ENCODE measurements at places on chromosomes 7 and 10.

DNA sequence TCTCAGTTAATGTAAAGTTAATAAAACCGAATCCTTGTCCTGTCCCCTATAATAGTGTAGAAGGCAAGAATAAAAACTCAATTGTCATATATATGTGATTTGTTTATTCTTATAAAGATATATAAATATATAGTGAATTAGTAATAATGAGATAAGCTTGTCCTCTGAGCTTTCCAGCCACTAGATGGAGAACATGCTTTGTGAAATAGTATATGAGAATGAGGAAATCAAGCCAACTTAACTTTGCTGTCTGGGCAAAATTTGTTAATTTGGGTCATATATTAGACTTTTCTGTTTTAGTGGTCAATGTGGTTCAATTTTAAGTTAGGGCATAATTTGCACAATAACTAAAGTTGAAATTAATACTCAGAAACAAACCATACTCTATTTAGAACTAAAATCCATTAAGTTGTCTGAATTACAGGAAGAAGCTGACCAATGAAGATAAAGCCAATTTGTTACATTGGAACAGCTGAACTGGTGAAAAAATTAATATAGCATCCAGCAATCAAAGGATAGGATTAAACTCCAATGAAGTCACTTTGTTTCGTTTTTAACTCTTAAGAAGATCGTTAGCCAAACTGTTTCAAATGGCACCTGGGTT, 595.0 kb downstream of the ARL4A start:
- no peak for DNase-seq

DNA sequence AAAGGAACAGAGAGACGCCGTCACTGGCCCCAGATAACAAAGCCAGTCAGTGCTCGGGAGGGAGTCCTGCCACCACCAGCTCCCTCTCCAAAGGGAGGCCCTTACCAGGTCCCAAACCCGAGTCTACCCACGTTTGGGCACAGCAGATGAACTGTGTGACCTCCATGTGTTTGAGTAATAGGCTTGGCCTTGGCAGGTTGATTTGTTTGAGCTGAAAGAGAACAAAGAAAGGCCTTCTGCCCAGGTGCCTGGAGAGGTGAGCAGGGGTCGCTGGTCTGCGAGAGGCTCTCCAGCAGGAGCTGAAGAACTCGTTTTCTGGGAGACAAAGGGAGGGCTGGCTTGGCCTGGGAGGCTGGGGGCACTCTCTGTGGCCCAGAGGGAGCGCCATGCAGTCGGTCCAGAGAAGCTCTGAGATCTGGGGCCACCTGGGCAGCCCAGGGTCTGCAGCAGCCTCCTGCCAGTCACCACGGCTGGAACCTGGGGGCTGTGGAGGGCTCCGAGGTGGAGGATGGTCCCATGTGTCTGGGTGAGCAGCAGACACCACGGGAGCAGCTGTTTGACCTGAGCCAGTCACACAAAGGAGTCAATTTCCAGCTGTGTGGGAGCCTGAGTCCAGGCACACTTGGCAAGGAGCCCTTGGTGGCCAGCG, 99.7 kb downstream of the PAXIP1 start:
- no peak for DNase-seq

GRCh38 chr10:117663750-117664149, 121.2 kb downstream of the EMX2 start:
- DNase-seq, result no peak

GRCh38 chr10:27207350-27207749, 33.2 kb downstream of the ACBD5 start:
- DNase-seq, result no peak

DNA sequence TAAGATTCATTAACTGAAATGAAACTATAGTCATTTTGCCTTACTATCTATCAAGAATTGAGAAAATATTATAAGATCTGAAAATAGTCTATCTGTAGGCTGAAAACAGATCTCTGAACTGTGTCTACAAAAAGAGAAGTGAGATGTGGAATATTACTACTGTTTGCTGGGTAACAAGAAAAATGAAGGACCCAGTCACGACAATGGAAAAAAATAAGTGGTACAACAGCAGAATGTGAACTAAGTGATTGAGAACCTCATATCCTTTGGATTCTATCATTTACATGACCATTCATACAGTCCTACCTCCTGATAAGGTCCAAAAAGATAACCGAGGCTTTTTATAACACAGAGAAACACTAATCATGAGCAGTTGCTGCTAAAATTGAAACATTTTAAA, 94.3 kb downstream of the UBE2H start:
- no peak for DNase-seq

DNA sequence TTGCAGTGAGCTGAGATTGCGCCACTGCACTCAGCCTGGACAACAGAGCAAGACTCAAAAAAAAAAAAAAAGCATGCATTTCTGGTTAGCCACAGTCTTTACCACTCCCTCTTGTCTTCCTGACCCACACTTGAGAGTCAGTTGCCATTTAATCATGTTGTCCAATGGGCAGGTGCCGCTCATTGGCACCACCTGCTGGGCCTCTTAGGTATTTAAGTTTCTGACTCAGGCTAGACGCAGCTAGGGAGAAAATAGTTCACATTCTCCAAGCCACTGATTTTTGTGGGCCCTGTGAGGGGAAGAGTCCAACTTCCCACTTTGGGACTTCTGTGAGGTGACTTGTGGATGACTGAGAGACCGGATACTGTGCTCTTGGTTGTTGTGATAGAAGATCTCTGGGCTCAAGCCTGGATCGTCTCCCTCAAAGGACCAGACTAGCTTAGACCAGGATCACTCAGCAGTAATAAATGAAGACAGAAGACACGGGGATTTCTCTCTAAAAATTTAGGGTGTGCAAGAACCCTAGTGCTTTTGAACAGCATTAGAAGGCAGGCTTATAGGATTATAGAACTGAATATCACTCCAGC, 26.8 kb upstream of the SORCS3 start:
- peak; percentile 65 for DNase-seq

- DNase-seq, result no peak
Measured at GRCh38 chr7:123604739-123605138, 3.1 kb downstream of the ASB15 start.

DNA sequence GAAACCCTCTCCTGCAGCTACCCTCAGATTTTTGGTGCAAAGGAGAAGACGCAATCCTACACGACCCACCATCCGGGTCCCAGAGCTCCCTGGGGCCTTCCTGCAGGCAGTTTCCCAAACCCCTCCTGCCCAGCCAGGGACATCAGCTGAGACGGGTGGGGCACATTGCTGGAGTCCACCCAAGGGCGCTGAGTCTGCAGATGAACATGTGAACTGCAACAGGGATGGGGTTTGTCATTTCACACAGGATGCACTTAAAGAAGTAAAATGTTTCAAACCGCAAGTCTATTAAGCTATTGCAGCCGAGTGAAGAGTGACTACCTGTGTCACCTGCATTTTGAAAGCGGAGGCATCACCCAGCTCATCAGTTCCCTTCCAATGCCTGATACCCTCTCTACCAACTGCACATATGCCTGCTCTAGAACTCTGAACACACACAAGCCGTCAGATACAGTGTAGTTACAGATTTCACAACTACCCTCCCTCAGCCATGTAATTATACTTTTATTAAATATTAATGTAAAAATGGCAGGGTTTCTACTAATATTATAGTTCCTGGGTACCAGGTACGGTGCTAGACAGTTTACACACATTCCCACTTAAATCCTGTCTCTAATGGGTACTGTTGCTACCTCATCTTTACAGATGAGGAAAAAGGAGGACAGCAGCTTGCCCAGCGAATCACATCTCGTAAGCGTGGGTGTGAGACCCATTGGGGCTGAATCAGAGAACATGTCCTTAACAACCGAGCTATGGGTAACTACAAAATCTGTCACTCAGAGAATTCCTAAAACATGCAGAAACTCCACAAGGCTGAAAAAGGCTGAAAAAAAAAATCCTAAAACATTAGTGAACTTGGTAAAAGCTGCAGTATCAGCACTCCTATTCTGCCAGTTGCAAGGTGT, 71.2 kb downstream of the GRB10 start:
- DNase-seq, result no peak

DNA sequence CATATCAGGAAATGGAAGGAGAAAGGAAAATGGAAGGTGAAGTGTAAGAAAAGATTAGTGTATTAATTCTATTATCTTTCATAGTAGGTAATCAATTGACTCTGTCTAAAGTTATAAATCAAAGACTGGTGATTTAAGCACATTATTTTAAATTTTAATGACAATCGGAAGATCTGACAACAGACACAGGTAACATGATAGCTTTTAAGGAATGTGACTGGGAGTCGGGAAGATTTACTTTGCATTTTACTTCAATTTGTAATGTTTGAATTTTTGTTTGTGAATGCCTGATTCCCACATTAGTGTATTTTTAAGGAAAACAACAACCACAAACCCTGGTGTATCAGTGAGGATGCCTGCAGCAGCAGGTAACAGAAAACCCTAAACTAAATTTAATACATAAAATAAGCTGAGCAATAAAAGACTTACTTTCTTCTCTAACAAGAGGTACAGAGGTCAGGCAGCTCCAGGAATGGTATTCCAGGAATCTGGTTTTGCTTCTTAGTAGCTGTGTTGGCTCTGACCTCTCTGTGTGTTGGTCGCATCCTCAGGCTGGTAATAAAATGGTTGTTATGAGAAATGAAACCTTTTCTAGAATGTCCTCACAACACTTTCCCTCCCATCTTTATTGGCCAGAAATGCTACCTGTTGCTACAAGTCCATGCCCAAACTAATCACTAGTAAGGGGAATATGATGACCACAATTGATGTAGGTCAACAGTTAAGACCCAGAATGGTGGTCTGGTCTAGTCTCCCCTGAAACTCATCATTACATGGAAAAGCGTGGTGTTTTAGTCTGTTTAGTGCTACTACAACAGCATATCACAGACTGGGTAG, 12.2 kb downstream of the DNAJB9 start:
- no peak for DNase-seq

DNA sequence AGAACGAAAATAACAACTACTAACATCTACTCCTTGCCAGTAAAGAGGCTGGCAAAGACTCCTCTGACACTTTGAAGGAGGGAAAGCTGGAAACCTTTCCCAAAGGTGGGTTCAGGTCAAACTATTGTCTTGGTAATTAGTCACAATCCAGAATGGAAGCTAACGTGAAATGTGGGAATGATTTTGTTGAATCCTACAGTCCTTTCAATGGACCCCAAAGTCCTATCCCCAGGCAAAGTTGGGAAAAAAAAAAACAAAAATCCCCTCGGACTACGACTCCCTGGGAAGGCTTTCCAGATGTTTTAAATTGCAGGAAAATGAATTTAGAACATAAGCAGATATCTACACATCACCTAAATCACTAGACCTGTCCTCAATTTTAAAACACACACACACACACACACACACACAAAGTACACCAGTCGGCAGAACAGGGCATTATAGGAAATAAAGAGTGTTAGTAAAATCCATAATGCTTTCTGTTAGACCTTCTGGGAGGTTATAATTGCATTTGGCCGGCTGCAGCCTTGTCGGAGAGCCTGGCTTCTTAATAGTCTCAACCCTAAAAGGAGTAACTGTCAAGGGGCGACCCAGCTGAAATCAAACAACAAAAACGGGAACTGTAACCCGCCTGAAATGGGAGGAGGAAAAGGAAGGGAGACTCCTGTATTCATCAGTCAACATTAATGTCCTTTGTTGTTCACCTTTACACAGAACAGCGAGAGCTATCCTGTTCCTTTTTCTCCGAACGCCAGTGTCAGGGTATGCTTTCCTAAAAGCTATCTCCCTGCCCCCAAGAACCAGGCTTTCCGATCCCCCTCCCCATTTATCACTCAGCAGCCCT, 1.5 kb downstream of the DOCK4 start:
- DNase-seq, result no peak

GRCh38 chr7:46848944-46849343, 733.0 kb downstream of the TNS3 start:
- DNase-seq, result no peak

GRCh38 chr7:28200598-28200997, 20.0 kb upstream of the JAZF1 start:
- DNase-seq, result no peak

DNA sequence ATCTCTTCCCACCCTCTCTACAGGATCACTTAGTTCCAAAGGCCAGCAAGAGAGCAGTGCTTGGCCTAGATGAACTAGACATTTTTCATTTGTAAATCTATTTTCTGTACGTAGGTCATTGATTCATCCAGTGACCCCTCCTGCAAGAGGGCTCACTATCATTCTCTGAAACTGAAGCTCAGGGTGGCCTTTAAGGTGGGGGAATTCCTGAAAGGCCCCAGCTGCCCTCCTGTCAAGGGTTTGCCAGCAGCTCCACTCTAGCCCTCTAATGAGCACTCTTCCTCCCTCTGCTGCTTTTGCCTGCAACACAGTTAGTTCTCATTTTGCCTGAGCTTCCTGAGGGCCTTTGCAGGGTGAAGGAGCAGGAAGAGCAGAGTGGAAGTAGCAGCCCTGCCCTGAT, 41.2 kb downstream of the LRRC18 start:
- no peak for DNase-seq

Data from HEK293T (cell line).